ENCODE measurements at places on chromosomes 11 and 22. TPM values are rescaled to one million over a fixed set of nuclear protein-coding genes. Genes with fewer than 3 reads are reported as not detected.

Gene EP300
- 54.4 TPM for total RNA-seq

Gene THRSP
- total RNA-seq, result not detected

Gene TRIM29
- total RNA-seq, result 0.55 TPM

Gene ACTN3
- total RNA-seq, result not detected

Gene SELENOM
- total RNA-seq, result 205 TPM

Gene VPREB1
- total RNA-seq, result not detected

Data from astrocyte (in vitro differentiated cells and primary cell).